ENCODE measurements at places on chromosomes 7 and 10.
A peak's percentile ranks its signal among the peaks of the same experiment; 100 is the strongest.

DNA sequence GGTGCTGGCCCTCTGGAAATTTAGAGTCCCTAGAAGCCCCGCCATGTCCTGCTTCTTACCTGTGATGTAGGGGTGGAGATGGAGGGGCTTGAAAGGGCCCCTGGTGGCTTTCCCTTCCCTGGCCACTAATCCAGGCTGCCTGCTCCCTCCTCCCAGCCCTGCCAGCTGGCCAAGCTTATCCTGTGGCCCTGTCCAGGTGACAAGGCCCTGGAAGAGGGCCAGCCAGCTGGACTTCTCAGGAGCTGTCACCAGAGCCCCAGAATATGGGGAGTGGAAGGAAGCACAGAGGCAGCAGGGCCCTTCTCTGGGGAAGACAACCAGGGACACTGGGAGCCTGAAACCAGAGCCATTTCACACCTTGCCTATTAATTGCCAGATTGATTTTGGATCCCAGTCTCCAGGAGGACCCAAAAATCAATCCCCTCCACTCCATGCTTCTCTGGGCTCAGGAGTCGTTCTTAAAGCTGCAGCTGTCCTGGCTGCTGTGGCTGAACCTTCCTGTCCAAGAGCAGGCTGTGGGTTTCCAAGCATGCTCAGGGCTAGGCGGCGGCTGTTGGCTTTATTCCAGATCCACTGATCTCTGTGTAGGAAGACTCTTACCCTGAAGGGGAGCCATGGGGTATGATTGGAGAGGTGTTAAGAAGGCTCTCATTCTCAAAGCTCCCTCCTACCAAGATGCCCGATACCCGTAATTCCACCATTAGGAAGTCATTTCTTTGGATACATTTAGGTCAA is 52.6 kb upstream of the PCBD1 start:
- DNase-seq, result no peak

DNA sequence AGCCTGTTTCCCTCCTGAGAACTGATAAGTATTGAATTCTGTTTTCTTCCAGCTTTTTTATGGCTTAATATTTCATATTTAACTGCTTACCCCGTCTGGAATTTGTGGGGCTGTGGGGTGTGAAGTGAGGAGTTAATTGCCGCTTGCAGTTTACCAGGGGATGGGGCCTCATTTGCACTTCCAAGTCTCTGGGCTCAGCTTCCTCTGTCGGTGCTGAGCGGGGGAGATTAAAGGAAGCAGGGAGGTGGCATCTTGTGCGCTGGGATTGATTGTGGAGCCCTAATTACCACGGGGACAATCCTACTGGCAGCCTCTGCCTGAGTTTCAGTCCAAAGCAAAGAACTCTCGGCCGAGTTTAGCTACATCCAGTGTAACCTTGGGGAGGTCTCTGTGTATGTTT is 33.4 kb downstream of the ELFN1 start:
- DNase-seq, result peak; percentile 72

- no peak for DNase-seq
Measured at GRCh38 chr7:144529269-144529926, 125.9 kb upstream of the NOBOX start.

GRCh38 chr10:69819716-69820506 is 18.2 kb downstream of the COL13A1 start:
- DNase-seq, result no peak

DNA sequence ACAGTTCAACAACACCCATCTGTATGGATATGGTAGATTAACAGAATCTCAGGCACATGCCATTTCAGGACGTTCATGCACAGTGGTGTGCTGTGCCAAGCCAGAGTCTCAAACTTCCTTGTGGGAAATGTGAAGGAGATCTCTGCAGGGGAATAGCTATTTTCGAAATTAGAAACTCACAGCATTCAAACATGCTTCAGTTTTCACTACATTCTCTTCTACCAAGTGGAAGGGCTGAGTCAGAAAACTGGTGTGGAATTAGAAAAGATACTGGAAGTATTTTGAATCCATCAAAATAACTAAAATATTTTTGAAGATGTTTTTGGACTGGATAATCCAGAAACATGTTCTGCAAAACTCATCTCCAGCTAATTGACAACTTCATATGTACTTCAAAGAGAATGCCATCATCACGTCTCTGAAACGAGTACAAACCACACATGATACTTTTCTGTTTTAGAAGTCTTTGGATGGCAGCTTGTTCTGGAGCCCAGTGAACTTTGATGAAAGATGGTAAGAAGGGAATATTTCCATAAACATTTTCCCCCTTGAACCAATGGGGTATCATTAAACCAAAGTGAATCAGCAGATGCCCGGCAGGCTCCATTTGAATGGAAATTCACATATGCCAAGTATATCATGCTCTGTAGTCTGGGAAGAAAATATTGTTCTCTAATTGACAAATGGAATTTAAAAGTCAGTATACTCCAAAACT is 616.3 kb upstream of the IGFBP3 start:
- no peak for DNase-seq

Measured in endodermal cell (in vitro differentiated cells).